ENCODE measurements at places on chromosomes 3 and 15.

- no peak for DNase-seq
Observed at GRCh38 chr3:191500892-191501291, 39.9 kb downstream of the PYDC2 start.

- DNase-seq = no peak
Observed at GRCh38 chr15:64006642-64007041, 39.6 kb downstream of the DAPK2 start.

DNA sequence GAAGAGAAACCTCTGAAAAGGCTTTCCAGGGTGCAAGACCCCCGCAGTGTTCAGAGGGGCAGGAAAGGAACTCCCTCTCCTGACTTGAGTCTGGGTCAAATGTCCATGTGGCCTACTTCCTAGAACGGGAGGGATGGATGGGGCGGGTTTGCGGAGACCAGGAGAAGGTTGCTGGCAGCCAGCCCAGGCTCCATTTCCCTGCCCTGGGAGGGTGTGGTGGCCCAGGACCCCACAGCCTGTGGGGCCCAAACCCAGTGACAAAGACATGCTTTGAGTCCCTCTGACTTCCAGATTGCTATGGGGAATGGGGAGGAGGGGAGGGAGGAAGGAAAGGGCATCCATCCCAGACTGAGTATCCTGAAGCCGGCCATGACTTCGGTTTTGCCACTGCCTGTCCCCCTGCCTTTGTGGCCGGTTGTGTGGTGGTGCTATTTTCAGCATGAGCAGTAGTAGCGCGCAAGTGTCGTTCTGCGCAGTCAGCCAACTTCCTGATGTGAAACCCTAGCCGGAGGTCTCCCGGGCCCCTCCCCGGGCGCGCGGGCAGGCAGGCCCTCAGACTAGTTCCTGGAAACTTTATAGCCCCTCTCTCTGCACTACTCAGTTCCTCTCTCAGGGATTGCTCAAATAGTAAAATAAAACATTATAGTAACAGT lies 24.4 kb downstream of the MAGEF1 start:
- no peak for DNase-seq

DNA sequence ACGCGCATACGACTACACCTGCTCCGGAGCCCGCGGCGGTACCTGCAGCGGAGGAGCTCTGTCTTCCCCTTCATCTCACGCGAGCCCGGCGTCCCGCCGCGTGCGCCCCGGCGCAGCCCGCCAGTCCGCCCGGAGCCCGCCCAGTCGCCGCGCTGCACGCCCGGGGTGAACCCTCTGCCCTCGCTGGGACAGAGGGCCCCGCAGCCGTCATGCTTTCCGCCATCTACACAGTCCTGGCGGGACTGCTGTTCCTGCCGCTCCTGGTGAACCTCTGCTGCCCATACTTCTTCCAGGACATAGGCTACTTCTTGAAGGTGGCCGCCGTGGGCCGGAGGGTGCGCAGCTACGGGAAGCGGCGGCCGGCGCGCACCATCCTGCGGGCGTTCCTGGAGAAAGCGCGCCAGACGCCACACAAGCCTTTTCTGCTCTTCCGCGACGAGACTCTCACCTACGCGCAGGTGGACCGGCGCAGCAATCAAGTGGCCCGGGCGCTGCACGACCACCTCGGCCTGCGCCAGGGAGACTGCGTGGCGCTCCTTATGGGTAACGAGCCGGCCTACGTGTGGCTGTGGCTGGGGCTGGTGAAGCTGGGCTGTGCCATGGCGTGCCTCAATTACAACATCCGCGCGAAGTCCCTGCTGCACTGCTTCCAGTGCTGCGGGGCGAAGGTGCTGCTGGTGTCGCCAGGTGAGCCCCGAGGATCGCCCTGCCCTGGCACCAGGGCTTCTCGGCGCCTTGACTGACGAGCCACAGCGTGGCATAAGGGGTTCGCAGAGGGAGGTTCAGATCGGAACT lies 420 bp downstream of the SLC27A2 start:
- DNase-seq = no peak

- no peak for DNase-seq
Observed at GRCh38 chr3:33439546-33440327, 468 bp downstream of the UBP1 start.

- DNase-seq = no peak
Observed at GRCh38 chr3:113210604-113211329, 590 bp upstream of the BOC start.

- DNase-seq = no peak
Observed at GRCh38 chr15:79339588-79340314, 28.8 kb downstream of the TMED3 start.

GRCh38 chr15:28255965-28256364 lies 66.0 kb downstream of the HERC2 start:
- DNase-seq = no peak

GRCh38 chr15:66805202-66805885 lies 103.3 kb downstream of the SMAD6 start:
- no peak for DNase-seq

DNA sequence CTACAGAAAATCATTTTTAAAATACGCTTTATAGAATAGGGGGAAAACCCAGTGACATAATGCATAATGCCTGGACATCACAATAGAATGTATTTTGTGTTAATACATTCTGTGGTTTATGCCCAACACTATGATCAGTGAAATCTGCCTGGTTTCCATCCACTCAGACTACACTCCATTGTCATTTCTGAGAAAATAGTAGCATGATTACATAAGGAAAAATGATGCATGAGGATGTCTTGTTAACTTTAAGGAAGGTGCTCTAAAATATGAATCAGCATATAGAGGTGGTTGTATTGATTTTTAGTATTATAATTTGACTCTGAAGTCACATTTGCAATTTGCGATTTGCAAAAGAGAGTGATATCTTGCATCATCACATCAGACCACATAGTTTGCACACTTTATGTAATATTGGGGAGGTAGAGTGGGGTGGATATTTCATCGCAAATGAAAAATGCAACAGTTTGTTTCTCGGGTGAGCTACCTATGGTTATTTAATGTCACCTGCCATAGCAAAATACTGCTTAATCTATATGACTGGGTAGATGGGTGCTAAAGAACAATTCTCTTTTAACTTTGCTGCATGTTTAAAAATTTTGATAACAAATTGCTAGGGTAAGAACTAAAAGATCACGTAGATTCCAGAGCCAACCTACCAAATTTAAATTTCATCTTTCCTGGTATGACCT lies 403.9 kb downstream of the IL5RA start:
- no peak for DNase-seq

DNA sequence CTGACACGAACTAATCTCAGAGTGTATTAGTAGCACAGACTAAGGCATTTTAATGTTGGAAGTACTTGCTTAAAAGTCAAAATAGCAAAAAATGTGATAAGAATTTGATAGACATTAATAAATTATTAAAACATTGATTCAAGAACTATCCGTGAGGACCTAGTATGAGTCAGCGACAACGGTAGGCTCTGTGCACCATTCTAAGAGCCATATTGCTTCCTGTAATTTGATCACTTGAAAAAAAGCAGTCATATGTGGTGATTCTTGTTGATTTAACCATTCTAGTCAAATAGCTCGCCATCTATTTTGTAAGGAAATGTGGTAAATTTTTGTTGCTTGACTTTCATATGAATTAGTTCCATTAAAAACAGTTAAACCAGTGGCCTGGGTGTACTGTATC lies 534.9 kb upstream of the ARRDC4 start:
- no peak for DNase-seq

DNA sequence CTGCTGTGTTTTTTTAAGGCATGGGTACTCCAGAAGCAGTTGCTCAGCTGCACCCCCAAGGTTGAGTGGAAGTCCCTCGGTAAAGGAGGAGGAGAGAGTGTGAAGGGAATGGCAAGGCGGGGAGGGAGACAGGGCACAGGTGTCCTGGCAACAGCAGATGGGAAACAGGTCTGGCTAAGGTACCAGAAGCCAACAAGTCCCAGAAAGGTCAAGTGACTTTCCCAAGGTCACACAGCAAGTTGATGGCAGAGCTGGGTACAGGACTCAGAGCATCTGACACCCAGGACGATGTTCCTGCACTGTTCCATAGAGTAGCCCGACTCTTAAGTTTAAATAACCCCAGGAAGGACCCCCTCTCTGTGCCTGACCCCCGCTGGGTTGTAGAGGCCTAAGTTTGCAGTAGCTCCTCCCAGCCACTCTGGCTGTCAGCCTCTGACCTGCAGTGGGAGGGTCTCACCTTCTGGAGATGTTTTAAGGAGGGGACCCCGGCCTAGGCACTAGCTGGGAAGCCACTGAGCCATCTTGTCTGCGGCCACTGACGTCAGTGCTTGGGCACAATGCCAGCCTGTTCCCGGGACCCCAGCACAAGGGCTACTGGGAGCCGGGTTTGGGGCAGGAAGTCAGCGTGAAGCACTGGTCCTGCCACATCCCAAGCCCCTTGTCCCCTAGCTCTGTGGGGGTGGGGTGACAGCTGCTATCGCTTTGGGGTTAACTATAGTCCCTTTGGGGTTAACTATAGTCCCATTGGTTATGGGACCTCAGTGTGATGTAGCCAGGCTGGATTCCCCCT lies 10.5 kb downstream of the CSK start:
- no peak for DNase-seq

GRCh38 chr3:30711151-30711550 lies 104.8 kb downstream of the TGFBR2 start:
- no peak for DNase-seq

GRCh38 chr3:39989746-39990145 lies 180.3 kb downstream of the MYRIP start:
- no peak for DNase-seq

DNA sequence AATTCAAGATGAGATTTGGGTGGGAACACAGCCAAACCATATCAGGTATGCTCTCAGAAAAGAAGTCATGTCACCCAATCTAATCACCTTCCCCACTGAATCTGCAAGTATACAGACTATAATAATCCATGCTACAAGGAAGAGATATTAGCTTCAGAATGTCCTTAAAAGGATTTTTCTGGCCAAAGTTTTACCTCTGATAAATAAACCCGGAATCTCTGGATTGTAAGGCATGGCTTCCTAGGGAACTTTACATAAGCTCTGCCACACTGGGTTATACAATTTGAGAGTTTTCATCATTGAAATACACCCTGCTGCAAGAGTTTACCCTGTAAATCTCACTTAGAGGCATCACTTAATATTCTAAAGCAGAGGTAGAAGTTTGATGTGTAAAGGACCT lies 330.5 kb upstream of the KCNMB2 start:
- DNase-seq = no peak

DNA sequence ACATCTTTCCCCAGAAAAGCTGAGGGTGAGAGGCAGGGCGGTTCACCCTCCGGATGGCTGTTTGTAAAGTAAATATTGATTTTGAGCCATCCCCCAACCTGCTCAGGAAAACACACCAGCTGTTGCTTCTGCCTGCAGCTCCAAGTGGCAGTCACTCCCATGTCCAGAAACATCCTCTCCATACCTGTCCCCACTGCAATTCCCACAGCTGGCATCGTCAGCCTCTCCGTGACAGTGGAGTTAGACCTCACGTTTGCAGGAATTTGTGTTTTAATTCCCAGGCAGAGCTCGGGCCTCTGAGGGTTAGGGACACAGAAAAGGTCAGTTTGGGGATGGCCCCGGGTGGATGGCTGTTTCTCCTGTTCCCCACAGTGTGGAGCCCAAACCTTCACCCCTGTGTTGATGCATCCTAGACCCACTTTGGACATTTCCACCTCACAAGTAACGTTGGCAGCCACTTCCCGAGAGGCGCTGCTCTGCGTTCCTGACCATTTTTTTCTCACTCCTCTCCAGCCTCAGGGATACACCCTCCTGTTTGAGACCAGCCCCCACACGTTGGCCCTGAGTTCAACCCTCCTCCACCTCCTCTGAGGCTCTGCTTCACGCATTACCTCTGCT lies 11.8 kb upstream of the FAM174B start:
- DNase-seq = no peak

DNA sequence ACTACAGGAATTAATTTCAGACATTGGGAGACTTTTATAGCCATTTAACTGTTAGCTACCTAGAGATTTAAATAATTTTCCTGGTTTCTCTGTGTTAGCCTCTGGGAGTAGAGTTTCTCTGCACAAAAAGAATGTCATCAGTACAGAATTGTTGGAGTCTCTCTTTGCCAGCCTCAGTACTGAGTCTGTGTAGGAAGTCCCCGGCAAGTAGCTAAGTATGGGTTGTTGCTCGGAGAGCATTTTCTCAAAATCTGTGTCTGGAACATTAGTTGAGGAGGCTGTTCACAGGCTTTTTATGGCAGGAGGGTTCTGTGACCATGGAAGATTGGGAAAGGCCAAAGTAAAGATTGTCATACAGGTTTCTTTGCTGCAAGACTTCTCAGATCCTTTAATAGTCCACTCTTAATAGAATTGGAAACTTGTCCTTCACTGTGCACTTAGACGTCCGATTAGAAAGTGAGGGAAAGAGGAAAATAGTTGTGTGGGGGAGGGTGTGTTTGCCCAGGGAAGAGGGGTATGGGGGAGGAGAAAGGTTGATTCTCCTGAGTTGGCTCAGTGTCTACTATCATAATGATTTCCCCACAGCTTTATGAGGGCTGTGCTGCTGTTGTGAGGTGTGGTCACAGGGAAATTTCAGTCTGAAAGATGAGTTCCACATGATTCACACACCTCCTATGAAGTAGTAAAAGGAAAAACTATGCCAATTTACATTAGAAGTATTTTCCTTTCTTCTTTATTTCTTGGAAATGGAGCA lies 207.1 kb downstream of the PTPRG start:
- no peak for DNase-seq

Measured in thoracic aorta (tissue), 2 donors.